Astrocyte of the spinal cord (primary cell): ENCODE measurements at places on chromosomes 1 and 21.

GRCh38 chr1:88888750-88889149 is 2.6 kb downstream of the GTF2B start:
- DNase-seq = no peak

GRCh38 chr1:27704958-27705357 is 20.8 kb upstream of the FAM76A start:
- DNase-seq = no peak

DNA sequence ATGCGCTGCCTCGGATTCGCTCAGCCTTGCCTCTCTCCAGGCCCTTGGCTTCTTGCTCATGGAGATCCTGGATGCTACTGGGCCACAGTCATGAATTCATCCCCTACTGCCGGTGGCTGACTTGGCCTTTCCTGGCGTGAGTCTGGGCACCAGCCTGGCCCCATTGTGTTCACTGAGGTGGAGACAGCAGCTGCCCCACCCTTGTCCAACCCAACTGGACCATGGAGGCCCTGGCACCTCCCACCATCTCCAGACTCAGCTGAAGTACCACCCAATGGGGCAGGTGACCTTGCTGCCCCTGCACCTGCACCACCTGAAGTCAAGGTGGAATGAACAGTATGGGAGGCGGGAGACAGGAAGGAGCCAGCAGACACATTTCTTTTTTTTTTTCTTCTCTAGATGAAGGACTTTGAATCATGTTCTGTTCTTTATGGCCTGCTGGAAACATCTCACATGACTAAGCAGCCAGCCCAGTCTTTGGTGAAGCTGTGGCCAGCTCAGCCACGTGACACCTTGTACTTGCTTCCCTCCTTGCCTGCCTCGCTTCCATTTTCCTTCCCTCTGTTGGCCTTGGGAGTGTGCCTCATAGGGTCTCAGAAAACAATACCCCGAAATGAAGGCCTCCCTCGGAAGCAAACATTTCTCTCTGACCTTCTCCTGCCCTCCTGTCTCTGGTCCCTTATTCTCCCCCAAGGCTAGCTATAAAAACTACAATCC is 3.8 kb upstream of the SLC30A2 start:
- DNase-seq = no peak

- no peak for DNase-seq
Observed at GRCh38 chr1:106185089-106185488, 871.4 kb upstream of the PRMT6 start.

GRCh38 chr1:173451981-173452380 is 25.2 kb upstream of the PRDX6 start:
- DNase-seq = no peak

DNA sequence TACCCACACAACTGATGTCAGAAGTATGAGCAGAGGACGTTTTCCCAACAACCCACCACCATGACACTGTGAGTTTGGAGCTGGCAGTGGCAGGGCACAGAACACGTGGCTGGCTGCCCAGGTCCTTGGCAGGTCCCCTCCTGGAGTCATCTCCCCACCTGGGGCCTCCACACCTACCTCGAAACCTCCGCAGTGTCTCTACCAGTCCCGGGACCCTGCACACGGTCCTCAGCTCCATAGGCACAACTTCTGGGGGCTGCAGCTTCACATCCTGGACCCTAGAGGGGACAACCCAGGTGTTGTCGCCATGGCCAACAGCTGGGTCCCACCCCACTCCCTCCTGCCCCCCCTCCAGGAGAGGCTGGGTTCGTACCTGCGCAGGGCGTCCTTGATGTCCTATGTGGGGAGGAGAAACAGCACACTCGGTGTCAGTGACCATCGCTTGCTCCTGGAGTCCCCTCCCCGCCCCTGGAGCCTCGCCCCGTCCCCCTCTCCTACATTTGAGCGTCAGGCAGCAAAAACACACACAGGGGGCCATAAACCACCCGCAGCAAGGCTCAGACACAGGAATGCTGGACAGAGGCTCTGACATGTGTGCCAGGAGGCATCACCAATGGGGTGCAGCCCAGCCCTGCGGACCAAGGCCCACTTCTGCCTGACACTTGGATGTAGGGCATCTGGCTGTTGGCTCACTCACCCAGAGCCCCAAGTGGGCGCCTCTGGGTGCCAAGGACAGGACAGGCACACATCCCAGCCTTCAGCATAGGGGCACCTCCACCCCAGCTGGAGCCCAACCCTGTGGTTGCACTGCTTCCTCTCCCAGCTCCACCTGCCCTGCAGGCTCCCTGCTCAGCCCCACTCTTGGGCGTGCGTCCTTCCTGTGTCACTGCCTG is 9.6 kb downstream of the TRIM11 start:
- no peak for DNase-seq

DNA sequence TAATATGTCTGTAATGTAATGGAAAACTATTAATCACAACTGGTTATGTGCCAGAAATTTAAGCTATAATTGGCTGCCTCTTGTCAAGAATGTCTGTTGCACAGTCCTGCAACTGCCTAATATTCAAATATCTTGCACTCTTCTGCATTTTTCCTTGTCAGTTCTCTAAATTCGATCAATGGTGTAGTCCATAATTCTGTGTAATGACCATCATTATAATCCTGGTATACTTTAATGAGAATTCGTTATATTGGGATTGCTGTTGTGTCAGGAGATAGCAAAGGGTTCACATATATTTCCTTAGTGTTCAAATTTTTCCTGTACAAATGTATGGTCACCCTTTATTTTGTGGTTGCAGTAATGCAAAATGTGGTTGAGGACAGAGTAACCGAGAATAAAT is 4.8 kb downstream of the NTNG1 start:
- DNase-seq = no peak

DNA sequence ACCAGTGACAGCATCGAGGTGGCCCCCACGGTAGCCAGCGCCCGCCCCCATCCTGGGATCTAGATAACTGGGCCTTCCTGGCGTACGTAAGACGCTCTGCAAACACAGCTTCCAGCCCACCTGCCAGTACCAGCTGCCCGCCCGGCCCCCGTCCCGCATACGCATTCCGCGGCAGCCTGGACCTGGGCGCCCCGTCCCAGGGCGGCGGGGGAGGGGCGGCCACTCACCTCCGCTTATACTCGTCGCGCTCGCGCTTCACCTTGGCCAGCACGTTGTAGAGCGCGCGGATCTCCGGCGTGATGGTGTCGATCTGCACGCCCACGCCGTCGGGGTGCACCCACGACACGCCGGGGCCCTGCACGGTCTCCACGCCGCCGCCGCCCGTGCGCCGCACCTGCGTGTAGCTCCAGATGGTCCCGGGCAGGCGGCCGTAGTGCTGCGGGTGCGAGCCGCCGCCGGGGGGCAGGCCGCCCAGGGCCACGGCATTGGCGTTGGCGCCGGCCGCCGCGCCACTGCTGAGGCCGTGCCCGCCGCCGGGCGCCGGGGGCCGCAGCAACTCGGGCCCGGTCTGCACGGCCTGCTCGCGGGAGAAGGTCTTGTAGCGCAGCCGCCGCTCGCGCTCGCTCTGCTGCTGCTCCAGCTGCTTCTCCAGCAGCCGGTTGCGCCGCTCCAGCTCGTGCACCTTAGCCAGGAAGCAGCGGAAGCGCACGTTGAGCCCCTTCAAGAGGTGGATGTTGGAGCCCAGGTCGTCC is 859 bp downstream of the IFFO2 start:
- DNase-seq = no peak

- peak; percentile 29 for DNase-seq
Observed at GRCh38 chr1:11787251-11787803, 18.4 kb downstream of the MTHFR start.

DNA sequence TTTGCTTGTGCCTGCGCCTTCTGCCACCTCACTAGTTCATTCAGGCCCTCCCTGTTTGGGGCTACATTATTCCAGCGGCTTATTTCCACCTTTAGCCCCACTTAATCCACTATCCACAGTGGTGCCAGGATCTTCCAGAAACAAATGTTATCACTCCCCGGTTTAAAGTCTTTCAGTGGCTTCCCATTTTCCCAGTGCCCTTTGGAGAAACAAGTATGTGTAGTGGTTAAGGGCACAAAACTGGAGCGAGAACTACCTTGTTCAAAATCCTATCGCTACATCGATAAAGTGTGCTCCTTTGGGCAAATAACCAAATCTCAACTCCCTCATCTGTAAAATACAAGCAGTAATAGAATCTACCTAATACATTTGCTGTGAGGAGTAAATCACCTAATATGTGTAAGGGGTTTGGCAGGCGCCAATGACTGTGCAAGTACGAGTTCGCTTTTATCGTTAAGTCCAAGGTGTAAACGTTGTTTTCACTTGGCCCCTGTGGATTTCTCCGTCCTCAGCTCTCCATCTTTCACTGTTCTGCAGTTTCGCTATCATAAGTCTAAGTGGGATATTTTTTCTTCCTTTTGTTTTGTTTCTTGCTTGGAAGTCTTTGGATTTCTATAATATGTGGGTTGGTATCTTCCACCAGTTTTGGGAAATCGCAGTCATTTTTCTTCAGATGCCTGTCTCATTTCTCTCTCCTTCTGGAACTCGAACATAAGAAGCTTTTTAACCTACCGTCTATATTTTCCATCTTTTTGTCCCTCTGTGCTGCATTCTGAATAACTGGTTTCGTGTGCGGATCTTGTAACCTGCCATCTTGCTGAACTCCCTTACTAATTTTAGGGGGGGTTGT is 844 bp upstream of the MEAF6 start:
- DNase-seq = no peak
